BE2C (cell line): ENCODE measurements at places on chromosomes 3 and 15.

DNA sequence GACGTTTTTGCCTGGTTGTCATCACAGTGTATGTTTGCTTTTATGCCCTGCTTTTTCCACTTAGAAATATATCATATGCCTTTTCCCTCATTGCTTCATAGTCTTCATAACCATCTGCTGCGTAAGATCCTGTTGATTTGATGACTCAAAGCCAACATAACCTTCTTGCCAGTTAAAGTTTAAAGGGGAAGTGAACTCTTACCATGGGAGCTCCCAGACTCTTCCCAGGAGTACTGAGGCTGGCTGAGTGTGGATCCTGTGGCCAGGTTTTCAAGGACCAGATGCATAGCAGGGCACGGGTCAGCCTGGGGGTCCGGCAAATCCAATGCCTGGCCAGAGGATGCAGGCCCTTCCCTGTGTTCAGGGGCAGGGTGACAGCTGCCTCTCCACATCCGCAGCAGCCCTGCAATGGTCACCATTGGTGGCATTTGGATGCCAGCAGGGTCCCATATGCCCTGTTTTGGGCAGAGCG, 42.0 kb upstream of the SACM1L start:
- no peak for DNase-seq

- no peak for DNase-seq
Observed at GRCh38 chr3:158355623-158356588, 215.1 kb upstream of the MLF1 start.

GRCh38 chr3:45496555-45496954, 98.0 kb upstream of the LIMD1 start:
- peak; percentile 60 for DNase-seq

- no peak for DNase-seq
Observed at GRCh38 chr3:28250999-28251398, 9.6 kb downstream of the CMC1 start.

DNA sequence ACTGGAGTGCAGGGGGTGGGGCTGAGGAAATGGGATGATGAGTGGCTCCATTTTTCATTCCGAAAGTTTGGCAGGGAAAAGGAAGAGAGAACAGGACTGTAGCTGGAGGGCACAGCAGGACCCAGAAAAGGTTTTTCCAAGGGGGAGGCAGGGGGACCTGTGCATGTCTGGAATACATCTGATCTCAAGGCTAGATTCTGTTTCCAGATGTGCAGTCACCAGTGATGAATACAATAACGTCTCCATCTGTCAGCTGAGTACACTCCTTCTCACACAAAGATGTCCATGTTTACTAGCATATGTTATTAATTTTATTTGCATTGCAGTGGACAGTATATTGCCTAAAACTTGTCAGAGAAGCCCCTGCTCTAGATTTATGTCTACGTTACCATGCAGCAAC, 39.9 kb upstream of the PRTG start:
- peak; percentile 45 for DNase-seq

- DNase-seq, result peak; percentile 14
Observed at GRCh38 chr3:81735334-81735733, 26.1 kb downstream of the GBE1 start.

- no peak for DNase-seq
Observed at GRCh38 chr3:160126761-160127160, 98.5 kb upstream of the C3orf80 start.

GRCh38 chr3:152779653-152780052, 55.3 kb upstream of the P2RY1 start:
- no peak for DNase-seq

DNA sequence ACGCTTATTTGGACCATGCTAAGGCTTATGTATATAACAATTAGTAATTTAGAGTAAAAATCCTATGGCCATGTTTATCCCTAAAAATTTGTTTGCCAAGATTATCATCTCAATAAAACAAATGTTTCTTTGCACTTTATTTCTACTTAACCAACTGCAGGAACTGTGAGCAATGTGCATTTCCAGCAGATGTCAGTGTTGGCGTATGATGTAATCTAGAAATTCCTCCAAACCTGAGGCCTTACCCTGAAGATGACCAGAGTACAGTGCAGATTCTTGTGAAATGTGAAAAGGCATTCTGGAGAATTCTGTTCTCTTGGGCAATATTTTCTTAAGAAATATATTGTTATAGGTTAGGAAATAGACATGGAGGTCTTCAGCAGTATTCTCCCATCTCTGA, 205.9 kb downstream of the MBNL1 start:
- peak; percentile 23 for DNase-seq

GRCh38 chr3:137264071-137264820, 306.5 kb downstream of the IL20RB start:
- DNase-seq, result no peak

- no peak for DNase-seq
Observed at GRCh38 chr15:78052545-78052944, 25.0 kb downstream of the TBC1D2B start.

DNA sequence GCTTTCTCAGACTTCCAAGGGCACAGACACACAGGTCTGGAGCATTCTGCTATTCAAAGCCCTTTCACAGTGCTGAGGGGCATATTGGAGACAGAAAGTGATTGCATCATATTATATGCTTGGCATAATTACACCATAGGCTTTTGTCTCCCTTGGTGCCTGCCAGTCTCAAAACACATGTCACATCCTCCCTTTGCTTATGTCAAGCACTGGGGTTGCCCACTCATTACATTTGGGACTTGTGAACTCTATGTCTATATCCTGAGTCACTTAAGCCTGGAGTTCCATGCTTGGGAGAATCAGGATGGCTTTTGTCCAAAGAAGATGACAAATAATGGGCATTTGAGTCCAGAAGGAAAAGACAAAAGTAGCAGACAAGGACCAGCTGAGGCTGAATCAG, 12.3 kb upstream of the PDZRN3 start:
- DNase-seq, result no peak

DNA sequence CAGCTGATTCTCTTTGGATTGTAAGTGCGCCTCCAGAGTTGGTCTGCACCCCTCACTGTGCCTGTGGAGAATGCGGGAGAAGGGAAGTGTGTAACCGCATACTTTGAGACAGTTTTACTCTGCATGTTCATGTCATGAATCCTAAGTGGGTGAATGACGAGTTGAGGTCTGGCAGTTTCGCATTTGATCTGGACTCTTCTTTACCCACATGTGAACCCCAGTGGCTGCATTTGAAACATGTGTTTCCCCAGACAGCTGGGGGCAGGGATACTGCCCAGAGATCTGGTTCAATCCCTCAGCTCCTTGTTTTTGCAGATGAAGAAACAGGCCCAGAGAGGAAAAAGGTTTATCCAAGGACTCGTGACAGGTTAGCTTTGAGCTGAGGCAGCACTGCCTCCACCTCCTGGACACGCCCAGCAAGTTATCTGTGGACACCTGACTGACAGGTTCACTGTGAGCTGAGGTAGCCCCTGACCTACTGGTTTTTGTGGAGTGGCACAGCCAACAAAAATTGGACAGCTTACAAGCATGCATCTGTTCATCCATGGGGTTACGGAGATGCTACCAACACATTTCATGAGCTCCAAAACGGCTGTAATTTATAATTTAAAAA, 207.3 kb downstream of the XXYLT1 start:
- no peak for DNase-seq

GRCh38 chr3:192057261-192057660, 596.3 kb downstream of the PYDC2 start:
- no peak for DNase-seq

DNA sequence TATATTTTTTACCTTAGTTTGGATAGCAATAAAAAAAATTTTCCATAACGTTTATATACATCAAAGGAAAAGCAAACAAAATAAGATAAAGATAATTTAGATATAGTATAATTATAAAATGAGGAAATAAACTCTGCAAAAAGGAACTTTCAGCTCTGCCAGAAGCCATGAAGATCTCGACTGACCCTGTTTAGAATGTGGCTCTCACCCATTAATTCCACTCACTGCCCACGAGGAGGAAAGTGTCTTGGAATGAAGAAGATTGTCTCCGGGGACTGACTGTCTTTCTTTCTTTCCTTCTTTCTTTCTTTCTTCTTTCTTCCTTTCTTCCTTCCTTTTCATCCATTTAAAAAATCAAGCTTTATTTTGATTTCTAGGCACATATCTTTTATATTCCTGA, 20.1 kb upstream of the PRR20G start:
- DNase-seq, result no peak

- peak; percentile 89 for DNase-seq
Observed at GRCh38 chr3:123652342-123652984, 67.6 kb upstream of the HACD2 start.

- no peak for DNase-seq
Observed at GRCh38 chr3:78927759-78928158, 840.0 kb downstream of the ROBO1 start.

DNA sequence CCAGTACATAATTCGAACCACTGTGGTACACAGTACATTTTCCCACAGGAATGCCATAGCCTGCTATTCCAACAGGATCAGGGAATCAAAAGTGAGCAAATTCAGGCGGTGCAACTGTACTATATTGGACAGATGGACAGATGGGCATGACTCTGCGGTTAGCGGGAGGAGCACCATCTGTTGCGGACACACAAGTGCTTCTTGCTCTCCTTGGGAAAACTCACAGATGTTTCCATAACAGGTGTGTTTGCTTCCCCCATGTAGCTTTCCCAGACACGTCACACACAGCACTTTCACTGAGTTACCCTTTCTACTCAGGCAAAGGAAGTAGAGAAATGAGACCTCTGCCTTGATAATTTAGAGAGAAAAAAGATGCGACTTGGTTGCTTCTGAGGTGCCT, 325.1 kb upstream of the THBS1 start:
- no peak for DNase-seq

DNA sequence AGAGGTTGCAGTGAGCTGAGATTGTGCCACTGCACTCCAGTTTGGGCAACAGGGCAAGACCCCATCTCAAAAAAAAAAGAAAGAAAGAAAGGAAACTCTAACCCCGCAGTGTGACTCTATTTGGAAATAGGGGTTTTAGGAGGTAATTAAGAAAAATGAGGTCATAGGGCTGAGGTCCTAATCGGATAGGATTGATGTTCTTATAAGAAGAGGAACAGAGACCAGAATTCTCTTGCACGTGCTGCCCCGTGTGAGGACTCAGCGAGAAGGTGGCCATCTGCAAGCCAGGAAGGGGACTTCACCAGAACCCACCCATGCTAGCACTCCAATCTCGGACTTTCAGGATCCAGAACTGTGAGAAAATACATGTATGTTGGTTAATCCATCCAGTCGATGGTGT, 25.8 kb downstream of the KLHL6 start:
- DNase-seq, result no peak

DNA sequence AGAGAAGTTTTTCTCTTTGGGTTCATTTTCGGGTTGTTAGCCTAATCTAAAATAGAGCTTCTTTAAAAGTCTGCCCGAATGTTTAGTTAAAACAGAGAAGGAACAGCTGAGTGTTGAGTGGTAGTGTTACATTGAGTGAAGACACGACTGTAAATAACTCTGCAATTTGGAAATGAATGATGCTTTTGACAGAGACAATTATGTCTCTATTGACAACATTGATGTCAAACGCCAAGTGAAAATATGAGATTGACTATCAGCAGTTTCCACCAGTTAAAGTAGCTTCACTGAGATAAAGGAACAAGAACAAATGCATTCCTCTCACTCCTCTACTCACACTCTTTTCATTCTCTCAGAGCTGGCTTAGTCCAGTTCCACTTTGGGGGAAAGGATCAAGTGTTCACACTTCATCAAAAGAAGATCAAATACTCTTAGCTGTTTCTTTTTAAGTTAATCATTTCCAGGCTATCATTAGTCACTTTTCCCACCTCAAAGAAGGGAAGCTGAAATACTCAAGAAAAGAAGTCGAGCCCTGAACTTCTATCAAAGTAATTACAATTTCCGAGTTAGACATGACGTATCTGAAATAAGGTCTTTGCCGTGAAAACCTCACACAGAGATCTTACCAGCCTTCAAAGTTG, 399.1 kb upstream of the DPH6 start:
- no peak for DNase-seq

GRCh38 chr3:45337839-45338470, 50.4 kb upstream of the LARS2 start:
- DNase-seq, result no peak

DNA sequence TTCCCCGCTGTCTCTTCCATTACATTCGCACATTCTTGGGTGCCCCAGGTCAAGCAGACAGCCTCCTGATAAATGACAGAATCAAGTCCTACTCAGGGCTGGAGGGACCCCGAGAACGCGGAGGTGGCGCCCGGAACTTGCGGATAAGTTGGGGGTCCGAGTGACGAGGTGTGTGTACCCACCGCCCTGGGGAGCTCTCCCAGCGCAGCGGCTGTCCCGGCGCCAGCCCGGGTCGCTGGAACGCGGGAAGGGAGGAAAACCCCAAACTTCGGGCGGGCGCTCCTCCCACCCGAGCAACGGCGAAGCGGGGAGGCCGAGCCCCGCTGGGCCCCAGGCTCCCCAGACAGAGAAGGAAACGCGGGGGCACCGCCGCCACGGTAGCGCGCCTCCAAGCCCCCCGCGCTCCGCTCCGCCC, 550 bp downstream of the CLN6 start:
- no peak for DNase-seq

GRCh38 chr15:81000144-81000623, 539 bp upstream of the TLNRD1 start:
- no peak for DNase-seq

DNA sequence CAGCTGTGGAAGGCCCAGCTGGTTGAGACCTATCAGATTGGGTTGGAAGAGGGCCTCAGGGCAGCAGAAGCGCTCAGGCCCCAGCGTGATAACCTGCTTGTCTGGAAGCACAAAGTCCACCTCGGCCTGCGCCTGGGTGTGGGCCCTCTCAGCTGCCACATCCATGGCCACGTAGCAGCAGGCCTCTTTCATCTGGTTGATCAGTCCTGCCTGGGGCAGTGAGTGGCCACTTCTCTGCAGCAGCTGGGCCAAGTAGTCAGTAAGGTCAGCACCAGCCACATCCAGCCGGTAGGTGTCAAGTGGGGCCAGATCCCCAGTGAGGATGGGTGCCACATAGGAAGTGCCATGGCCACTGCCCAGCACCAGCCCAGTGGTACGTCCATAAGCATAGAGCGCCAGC, 3.9 kb upstream of the CAMKV start:
- DNase-seq, result no peak

DNA sequence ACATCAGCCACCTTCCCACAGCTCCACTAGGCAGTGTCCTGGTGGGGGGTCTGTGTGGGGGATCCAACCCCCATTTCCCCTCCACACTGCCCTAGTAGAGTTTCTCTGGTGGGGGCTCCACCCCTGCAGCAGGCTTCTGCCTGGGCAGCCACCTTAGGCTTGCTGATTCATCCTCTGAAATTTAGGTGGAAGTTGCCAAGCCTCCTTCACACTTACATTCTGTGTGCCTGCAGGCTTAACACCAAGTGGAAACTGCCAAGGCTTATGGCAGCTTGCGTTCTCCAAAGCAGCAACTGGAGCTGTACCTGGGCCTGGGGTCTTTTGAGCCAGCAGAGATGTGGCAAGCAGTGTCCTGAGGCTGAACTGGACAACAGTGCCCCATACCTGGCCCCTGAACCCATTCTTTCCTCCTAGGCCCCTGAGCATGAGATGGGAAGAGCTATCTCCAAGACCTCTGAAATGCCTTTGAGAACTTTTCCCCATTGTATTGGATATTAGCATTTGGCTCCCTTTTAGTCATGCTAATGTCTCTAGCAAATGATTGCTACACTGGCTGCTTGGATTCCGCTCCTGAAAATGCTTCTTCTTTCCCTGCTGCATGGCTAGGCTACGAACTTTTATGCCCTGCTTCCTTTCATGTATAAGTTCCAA, 32.5 kb downstream of the CPN2 start:
- DNase-seq, result no peak
